ENCODE measurements at places on chromosomes 6 and 20. TPM values are rescaled to one million over a fixed set of nuclear protein-coding genes. Genes with fewer than 3 reads are reported as not detected.

The LY6G5C gene
- 1.8 TPM for total RNA-seq

- no peak for DNase-seq
Measured at GRCh38 chr6:150203871-150204545, 61.2 kb downstream of the PPP1R14C start.

- no peak for DNase-seq
Measured at GRCh38 chr6:158233214-158233795, 65.2 kb downstream of the GTF2H5 start.

The HDGFL1 gene
- not detected for total RNA-seq

DNA sequence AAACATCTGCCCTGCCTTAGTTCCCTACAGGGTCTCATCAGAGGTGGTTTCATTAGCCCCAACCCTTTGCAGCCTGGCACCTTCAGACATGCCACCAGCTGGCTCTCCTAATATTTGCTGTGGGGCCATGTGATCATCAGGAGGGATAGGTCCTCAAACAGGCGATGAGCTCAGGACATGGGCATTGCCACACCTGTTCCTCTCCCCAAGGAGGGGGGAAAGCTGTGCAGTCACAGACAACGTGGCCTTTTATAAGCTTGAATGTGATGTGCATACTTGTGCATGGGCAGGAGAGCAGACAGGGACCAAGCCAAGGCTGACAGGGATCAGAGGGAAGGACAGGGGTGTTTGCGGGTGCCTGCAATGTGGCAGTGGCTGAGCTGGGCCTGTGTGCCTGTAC is 78.8 kb upstream of the ZNFX1 start:
- no peak for DNase-seq

GRCh38 chr6:161186173-161186769 is 87.6 kb downstream of the AGPAT4 start:
- peak; percentile 91 for DNase-seq

DNA sequence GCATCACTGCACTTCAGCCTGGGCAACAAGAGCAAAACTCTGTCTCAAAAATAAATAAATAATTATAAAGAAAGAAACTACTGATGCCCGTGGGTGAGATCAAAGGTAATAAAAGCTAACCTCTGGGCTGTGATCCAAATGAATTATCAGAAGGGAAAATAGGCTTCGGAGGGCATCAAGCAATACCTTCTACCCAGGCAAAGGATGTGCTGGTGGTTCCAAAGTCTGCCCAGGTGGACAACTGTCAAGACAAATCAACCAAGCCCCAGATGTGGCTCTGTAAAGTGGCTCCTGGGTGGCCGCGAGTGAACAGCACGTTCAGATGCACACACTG is 95.6 kb downstream of the SCML4 start:
- no peak for DNase-seq

The CGAS gene
- 46.2 TPM for total RNA-seq

GRCh38 chr6:21608601-21609000 is 15.1 kb downstream of the SOX4 start:
- DNase-seq: no peak

GRCh38 chr20:19099596-19100545 is 112.6 kb upstream of the SLC24A3 start:
- no peak for DNase-seq

The IRAK1BP1 gene
- total RNA-seq: 4.0 TPM

The CPXM1 gene
- 2.0 TPM for total RNA-seq

GRCh38 chr6:149492798-149493343 is 8.1 kb upstream of the ZC3H12D start:
- no peak for DNase-seq

The PSORS1C2 gene
- not detected for total RNA-seq

The KIAA0408 gene
- total RNA-seq: 5.9 TPM

The C6orf118 gene
- total RNA-seq: not detected

- DNase-seq: no peak
Measured at GRCh38 chr6:37946057-37946456, 126.5 kb downstream of the ZFAND3 start.

The CYB5R4 gene
- 50.9 TPM for total RNA-seq

The CLVS2 gene
- total RNA-seq: under 0.01 TPM

DNA sequence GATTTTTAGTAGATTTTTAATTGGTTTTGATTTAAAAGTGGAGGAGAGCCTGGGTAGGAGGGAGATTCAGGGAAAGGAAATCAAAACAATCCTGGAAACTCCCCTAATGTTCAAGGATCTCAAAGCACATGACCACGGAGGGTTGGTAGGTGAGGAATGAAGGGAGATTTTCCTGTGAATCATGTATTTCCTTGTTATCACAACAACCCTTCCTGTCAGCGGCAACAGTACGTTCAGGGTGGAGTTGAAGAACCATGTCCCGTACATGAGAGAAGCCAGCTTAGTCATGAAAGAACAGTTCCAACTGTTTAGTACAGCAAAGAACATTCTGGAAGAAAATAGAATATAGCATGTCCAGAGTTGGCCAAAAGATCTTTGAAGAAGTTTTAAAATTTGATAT is 79.4 kb upstream of the SCAF8 start:
- DNase-seq: peak; percentile 91

The IL20RA gene
- 0.27 TPM for total RNA-seq

DNA sequence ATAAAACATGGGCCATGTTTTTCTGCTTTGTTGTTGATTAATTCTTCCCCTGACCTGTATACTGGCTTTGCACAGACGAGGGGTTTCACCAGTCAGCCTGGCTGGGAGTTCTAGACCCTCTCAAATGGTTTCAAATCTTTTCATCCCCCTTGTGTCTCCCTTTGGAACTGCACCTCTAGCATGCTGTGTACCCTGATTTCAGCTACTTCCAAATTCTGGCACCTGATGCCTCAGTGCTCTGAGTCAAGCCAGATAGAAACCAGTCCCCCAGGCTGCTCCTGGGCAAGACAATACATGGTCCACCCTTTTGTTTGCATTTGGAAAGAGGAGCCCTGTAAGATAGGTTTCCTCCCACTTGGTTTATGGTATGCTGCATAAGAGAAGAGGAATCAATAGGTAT is 290.2 kb downstream of the BTBD3 start:
- peak; percentile 10 for DNase-seq

DNA sequence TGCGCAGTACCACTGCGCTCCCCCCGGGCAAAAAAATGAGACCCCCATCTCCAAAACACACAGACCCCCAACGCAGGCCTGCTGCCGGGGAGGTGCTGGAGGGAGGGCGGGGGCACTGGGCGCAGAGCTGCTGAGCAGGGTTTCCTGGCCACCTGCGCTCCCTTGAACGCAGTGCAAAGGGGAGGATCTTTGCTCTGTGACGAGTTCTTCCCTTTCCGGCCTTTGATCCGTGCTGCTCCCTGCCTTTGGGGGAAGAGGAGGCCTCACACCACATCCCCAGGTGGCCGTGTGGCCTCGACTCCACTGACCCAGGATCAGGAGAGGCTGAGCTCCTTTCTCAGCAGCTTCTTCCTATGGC is 8.9 kb upstream of the COL20A1 start:
- no peak for DNase-seq

DNA sequence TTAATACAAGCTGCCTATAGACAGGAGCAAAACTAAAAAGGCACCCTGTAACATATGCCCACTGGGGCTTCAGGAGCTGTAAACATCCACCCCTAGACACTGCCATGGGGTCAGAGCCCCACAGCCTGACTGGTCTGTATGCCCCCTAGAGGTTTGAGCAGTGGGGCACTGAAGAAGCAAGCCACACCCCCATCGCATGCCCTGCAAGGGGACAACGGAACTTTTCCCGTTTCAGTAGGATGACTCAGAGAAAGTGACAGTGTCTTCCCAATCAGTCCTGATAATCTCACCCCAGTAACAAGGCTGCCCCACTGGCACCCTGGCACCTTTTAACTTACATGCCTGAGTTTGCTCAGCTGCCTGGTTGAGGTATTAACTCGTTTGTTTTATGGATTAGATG is 35.9 kb downstream of the BEND3 start:
- no peak for DNase-seq

DNA sequence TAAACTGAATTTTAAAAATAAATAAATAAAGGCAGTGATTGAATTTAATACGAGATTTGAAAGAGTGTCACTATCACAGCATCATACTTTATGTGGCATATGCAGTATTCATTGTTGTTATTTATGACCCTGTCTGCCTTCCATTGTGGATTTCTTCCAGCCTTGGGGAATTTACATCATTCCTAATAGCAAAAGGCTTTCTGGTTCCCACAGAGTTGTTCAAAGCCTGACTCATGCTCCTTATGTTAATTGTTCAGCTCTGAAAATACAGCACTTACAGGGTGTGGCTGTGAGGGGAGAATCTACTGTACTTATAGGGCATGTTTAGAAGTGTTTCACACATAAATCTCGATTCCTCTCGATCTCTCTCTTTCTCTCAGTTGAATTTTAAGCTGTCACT is 54.4 kb downstream of the JAG1 start:
- DNase-seq: peak; percentile 79

GRCh38 chr6:150857945-150858308 is 7.6 kb upstream of the MTHFD1L start:
- DNase-seq: no peak

GRCh38 chr6:109121411-109121810 is 26.1 kb downstream of the CEP57L1 start:
- DNase-seq: no peak

Data from Daoy (cell line).